ENCODE measurements at places on chromosomes 1 and 21.

DNA sequence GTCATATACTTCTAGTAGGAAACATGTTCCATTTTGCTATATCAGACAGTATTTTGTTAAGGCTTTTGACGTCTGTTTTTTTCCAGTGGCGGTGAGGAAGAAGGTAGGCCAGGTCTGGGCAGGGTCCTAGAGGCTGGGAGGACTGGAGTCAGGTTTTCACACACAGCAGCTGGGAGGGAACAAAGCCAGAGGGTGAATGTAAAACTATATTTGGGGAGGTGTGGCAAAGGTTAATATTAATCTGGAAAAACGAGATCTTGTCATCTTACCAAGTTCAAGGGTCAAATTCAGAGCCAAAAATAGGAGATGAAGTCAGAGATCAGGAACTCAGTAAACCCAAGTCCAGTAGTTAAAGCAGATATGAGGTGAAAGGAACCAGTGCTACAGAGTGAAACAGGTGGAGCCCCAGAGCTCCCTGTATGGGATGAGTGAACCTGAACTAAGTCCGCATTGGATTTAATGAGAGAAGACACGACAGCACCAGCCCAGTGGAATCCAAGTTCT lies 10.7 kb upstream of the OTUD7B start:
- no peak for DNase-seq

DNA sequence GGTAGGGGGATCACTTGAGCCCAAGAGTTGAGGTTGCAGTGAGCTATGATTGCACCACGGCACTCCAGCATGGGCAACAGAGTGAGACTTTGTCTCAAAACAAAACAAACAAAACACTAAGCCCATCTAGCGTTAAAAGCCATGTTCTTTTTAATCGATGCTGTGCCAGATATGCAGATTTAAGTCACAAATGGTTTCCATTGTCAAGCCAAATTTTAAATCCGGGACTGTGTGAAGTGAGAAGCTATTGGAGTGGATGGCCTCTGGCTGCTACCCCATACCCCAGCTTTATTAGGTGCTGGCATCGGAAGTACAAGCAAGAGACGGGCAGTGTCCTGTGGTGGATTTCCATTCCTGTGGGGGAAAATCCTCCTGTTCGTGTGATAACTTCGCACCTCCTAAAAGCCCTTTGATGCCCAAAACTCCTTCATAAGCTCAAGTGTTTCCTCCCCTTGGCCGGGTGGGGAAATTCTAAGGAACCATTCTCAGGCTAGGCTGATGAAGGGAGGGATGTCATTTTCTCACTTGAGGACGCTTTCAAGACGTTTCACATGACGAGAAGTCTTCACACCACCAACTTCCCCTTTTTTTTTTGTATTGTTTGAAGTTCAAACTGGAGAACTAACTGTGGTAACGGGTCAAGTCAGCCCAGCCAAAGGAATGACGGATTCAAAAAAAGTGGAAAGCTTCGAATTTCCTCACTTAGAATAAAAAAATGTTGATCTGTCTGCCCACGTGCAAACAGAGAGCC lies 140.8 kb downstream of the KAZN start:
- no peak for DNase-seq

DNA sequence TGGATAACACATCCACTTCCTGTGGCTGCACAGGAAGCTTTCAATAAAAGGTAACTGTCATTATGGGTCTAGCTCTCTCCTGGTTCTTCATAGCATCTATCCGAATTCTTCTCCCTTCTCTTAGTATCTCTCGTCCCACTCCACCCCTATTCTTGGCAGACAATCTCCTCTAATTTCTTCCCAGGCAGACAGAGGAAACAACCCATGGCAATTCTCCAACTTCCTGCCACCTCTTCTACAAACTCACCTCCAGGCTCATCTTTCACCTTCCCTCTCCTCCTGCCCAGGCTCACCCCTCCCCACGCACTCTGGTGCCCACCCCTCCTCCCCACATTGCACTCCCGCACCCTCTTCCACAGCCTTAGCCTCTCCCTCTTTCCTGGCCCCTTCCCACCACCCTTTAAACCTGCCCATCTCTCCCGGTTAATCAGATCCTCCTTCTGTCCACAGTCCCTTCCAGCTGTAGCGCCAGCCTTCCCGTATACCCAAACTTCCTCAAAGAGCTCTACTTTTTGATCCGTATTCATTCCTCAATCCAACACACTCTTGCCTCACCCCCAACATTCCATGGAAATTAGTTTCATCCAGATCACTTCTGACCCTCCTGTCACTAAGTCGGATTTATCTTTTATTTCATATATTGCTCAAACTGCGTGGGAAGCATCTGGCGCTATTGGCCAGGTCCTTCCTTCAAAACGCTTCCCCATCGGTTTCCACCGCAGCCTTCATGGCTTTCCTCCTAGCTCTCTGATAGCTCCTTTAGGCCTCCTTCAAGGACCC lies 25.9 kb downstream of the SHISA4 start:
- no peak for DNase-seq

DNA sequence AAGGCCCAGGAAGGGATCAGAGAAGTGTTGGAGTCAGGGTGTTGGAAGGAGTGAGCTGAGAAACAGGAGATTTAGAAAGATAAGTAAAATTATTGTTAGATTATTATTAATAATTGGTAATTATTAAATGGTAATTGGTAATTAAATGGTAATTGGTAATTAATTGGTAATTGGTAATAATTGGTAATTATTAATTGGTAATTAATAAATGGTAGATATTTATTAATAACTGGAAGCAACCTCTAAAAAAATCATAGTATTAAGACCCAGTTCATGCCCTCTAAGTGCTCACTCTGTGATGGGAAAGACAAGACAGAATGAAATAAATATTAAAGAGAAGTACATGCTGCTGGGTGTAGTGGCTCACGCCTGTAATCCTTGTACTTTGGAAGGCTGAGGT lies 13.8 kb upstream of the EPS15 start:
- DNase-seq = no peak

Measured in CD4-positive, CD25-positive, alpha-beta regulatory T cell (primary cell).